ENCODE measurements at places on chromosomes 5 and 9.

- DNase-seq, result no peak
These were observed 43.1 kb downstream of the PRR16 start for GRCh38 chr5:120507197-120507596.

DNA sequence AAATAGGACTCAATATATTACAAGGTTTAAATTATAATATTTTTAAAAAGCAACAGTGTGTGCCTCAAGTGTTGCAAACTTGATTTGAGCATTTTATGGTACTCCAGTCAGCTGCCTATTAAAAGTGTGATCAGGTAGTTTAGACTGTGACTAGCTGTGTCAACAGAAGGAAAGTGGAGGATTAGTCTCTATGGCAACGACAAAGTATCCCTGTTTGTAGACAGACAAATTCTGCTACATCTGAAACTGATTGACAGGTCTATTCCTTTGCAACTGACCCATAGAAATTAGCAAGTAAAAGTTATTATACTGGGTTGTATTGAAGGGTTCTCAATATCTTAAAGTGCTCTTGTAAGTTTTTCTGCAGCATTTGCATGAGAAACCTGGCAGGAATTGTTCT is 249.8 kb upstream of the ARRDC3 start:
- no peak for DNase-seq

DNA sequence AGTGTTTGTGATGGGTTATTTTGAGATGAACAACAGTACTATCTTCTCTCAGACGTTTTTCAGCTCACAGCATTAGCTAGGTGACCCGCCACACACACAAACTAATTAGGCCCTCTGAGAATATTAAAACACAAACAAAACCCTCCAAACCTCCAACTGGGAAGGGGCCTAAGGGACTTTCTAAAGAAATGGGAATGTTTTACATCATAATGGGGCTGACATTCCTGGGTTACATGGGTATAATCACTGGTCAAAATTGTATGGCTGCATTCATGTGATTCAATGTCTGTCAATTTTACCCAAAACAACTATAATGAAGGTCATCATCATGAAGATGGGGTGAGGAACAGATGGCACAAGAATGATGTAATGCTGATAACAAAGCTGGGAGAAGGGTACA is 59.6 kb downstream of the SPTLC1 start:
- no peak for DNase-seq

DNA sequence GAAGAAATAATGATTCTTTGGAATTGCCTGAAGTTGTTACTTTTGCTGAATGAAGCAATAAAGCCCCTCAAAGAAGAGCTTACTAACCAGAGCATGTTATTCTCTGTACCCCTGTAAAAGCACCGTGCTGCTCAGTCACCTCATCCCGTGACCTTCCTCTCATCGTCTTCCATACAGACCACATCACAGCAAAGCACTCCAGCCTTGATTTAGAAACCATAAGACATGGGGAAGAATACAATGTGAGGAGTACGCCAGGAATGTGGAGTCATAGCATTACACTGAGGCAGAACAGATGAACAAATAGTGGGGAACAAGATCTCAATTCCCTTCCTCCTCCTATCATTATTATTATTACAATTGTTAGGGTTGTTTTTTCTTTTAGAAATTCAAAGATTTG is 49.1 kb downstream of the ERAP1 start:
- DNase-seq, result no peak

DNA sequence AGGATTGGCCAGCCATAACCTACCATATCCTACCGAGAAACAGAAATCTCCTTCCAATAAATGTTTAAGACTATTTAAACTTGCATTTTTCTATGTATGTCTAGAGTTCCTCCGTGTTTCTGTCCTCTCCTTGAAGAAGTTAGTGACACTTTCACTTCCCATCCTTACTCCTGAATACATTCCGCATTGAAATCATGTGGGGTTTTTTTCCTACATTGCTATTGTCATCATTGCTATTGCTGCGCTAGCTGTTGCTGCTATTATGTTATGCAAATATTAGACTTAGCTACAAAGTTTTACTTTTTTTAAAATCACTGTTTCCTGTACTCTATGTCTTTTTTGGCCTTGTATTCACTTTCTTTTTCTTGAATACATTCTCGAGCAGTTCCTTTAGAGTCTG is 83.3 kb upstream of the NEK6 start:
- DNase-seq, result no peak

DNA sequence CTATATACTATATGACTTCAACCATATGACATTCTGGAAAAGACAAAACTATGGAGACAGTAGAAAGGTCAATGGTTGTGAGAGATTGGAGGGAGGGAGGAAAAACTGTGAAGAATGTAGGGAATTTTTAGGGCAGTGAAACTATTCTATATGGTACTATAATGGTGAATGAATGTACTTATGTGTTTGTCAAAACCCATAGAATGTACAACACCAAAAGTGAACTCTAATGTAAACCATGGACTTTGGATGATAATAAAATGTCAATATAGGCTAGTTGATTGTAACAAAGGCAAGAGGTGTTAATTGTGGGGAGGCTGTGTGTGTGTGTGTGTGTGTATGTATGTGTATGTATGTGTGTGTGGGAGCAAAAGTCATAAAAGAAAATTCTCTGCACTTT is 10.8 kb upstream of the STOM start:
- no peak for DNase-seq

GRCh38 chr9:89455356-89455824 is 42.5 kb downstream of the SEMA4D start:
- DNase-seq, result no peak

DNA sequence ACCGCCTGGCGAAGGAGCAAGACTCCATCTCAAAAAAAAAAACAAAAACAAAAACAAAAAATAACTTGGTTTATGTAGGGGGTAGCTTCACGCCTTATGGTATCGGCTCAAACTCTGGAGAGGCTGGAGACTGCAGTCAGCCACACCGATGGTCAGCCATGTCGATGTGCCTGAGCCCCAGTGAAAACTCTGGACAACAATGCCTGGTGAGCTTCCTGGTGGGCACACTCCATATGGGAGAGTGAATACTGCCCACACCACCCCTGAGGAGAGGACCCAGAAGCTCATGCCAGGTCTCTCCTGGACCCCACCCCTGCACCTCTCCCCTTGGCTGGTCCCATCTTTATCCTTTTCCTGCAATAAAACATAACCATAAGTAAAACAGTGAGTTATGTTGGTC is 19.6 kb downstream of the IPPK start:
- no peak for DNase-seq

- peak; percentile 35 for DNase-seq
These were observed 1.0 kb upstream of the TSLP start for GRCh38 chr5:111070272-111071134.

- DNase-seq, result no peak
These were observed 586.9 kb upstream of the BRINP1 start for GRCh38 chr9:119956111-119956510.

DNA sequence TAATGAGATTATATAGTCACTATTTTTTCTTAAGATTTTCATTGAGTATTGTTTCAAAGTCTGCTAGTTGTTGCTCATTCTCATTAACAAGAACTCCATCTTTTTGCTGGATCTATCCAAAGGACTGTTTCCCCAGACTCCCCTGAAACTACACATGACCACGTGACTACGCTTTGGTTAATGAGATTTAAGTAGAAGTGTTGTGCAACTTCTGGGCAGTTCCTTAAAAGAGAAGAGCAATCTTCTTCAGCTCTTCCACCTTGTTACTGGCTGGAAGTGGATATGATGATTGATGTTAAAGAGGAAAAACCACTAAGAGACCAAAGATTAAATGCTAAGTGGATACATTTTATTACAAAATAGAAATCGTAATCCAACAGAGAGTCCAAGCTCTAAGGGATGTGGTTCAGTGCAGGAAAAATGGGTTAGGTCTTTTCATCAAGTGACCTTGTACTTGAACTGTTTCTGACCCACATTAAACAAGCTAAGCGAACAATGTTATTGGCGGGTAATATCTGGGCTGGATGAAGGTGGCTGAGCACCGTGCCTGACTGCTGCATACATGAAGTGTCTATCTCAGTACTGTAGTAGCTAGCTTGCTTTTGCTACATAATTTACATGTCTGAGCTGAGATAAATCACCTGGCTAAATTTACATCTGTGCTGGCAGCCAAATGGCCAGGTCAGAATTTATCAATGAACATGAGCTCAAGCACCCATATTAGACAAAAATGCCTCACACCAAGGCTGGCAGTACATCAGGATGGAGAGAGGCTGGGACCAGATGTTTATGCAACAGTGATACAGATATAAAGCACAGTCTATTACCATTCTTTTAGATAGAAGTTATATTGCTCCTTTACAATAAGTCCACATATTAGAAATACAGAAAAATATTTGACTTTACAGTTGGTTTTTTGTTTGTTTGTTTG is 7.5 kb upstream of the CTNNAL1 start:
- DNase-seq, result no peak

- no peak for DNase-seq
These were observed 44.2 kb upstream of the TDRD7 start for GRCh38 chr9:97367729-97368128.

GRCh38 chr5:103108086-103108485 is 11.9 kb downstream of the GIN1 start:
- DNase-seq, result no peak

- DNase-seq, result peak; percentile 80
These were observed at the start of gene EPB41L4A for GRCh38 chr5:112419164-112419985. EPB41L4A (minus strand) TSS chr5:112419277; CDS start chr5:112419039, 238 bp downstream.

DNA sequence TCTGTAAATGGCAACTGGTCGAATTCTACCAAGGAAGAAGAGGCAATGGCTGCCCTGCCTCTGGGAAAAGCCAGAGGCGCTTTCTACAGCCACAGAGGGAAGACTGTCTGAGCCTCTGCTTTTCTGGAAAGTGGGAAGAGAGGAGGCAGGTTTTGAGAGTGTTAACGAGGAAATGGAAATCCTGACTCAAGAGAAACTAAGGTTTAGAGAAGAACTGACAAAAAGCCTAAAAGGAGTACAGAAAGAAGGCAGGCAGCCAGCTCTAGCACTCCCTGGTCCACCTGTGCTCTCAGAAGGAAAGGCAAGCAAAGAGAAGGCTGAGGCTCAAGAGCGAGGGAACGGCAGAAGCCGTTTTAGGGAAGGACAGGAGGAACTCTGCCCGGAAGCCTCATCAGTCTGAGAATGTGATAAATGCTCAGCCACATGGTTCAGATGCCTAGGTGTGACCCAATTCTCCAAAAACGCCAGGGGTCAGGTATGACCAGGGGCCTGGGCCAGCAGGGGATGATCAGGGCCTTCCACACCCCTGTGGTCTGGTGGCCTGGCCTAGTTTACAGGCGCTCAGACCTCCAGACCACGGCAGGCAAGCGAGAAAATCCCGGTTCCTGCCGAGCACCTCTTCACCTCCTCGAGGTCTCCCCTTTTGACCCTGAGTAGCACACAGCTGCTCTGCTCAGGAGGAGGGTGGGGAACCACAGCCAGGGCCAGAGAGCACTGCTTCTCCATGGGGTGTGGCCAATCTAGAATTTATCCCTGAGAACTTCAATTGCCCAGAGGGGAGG is 79.9 kb upstream of the FBXW11 start:
- DNase-seq, result no peak

GRCh38 chr9:98365227-98365669 is 109.8 kb upstream of the TBC1D2 start:
- DNase-seq, result peak; percentile 50

DNA sequence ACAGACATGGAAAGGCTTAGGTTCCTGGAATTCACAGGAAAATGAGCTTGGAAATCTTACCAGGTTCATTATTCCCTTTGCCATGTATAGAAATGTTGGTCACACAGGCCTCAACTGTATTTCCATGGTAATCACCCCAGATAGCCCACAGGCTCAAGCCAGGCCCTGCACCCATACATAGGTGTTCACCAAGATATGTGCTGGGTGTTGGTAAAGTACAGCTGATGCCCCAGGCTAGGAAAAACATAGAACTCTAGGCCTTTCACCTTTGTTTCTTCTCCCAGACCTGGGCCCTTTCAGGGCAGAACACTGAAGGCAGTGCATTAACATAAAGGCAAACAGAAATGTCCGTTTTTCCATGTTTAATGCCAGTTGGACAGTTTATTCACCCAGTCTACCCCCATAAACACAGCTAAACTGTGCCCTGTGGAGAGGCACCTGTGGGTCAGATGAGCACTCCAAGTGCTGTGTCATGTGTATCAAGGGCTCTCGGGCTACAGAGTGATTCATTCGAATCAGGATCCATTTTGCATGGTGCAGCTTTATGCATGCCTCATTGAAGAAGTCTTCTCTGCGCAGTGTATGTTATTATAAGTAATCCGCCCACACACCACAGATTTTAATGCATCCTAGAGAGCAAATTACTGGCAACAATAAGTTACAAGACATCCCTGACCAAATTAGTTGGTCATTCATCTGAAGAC is 93.4 kb upstream of the SLC30A5 start:
- no peak for DNase-seq

GRCh38 chr5:114977979-114978573 is 191.6 kb downstream of the TRIM36 start:
- DNase-seq, result no peak

- DNase-seq, result no peak
These were observed 566.8 kb upstream of the CYLC2 start for GRCh38 chr9:102428305-102428704.

- DNase-seq, result no peak
These were observed 122.2 kb upstream of the TBCA start for GRCh38 chr5:77898385-77898784.

DNA sequence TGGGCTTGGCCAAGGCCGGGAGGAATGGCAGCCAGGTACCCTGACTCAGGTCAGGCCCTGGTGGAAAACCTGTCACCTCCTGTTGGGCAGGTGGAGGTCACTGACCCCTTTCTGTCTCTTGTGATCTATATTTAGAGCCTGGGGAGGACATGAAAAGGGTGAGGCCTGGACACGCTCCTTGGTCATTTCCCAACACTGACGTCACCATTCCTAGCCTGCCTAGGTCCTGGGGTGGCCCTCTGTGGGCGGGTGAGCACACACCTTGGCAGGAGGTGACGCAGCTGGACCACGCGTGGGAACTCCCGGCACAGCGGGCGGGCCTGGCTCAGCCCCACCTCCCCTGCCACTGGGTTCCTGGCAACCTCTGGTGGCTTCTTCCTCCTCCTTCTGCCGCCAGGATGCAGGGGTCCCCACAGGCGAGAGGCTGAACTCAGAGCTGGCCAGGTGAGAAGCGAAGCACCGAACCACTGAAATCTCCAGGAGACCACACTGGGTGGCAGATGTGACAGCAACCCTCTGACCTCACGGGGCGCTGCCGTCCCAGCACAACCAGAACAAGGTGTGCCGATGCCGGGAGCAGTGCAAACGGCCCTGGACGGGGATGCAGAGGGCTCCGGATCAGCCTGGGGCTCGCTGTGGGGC is 6.4 kb upstream of the RALGDS start:
- DNase-seq, result peak; percentile 87

DNA sequence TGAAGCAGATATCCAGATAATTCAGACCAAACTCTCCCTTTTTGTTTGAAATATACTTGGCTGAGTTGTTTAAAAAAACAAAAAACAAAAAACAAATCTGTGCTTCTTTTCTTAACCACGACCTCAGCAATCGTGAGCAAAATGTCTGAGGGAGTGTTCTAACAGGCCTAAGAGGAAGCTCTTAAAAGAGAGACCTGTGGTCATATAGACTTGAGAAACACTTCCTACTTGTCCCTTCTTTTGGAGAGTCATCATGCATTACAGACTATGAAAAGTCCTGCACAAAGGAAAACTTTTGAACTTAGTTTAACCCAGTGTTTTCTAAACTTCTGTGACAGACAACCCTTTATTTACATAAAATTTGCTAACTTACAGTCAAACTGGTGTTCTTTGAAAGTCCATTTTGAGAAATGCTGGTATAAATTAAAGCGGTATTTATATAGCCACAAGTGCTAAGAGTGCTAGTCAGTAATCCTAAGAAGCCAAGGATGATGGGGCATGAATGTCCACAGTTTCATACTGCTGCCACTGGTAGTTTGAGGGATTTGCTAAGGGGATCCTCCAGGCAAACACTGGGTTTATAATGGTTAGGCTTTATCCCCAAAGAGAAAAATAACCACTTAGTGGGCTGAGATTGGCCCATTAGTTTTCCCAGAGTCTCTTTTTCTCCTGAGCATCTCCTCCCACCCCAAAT is 199.8 kb downstream of the LRRC70 start:
- no peak for DNase-seq
